ENCODE measurements at places on chromosomes 16 and 17.

DNA sequence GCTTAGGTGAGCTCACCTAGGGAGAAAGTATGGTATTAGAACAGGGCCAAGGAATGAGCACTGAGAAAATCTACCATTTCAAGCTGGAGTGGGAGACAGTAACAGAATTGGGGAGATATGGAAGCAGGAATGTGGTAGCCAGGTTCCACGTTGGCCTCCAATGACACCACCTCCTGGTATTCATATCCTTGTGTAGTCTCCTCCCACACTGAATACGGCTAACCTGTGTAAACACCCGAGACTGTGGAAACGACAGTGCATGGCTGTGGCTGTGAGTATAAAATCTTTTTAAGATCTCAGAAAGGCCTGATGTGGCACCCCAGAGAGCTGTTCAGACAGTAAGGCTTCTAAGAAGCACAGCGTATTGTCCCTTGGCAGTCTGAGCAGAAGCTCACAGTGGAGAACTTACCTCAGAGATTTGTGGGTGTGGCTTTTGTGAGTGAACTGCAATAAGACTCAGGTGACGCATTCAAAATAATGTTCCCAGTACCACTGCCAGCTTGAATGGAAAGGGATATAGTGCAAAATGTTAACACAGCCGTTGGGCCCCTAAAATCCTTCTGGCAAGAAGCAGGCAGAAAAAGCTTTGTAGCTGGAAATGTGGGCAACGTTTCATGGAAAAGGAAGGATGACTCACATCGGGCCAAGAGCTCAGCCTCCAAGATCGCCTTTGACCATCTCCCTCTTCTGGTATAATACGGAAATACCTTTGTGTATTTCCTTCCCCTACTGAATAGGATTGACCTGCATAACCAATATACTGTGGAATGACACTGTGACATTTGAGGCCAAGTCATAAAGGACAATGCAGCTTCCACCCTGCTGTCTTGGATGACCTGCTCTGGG, 14.4 kb downstream of the SDR42E1 start:
- DNase-seq = no peak

DNA sequence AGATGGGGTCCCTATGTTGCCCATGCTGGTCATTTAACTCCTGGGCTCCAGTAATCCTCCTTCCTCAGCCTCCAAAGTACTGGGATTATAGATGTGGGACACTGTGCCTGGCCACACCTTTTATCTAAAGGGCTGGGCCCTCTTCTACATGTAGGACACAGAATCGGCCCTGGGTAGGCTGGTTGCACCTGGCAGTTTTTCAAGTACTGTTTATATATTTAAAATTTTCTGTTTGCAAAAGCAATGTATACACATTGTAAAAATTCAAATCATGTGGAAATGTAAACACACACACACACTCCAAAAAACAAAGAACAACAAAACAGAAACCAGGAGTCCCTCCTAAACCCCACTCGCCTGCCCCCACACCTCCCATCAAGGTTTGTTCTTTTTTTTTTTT, 28.1 kb upstream of the SIAH1 start:
- no peak for DNase-seq

GRCh38 chr16:9602189-9602588, 510.7 kb downstream of the HAPSTR1 start:
- peak; percentile 17 for DNase-seq

- DNase-seq = no peak
Measured at GRCh38 chr17:6101706-6102105, 31.5 kb downstream of the WSCD1 start.

DNA sequence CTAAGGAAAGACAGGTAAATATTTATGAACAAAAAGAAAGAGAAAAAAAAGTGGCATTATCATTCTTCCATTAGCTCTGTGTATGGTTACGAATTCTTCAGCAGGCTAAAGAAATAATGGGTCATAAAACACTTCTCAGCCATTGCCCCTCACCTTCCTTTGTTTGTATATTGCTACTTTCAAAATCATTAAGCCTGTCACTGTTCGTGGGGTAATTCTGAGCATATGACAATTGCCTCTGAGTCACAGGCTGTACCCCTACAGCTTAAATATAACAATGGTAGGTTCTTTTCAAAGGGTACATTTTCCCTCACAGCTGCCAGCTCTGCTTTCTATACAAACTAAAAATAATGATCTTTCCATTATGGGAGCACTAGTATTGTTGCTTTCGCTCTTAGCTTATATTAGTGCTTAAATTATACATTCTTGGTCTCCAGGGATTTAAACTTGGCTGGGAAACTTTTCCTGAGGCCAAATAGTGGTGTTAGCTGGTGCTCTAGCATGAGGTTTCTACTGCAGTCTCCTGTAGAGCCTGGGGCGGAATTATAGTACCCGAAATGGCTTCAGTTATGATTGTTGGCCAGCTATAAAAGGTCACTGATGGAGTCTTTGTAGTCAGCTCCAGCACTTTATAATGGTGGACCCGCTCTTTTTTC, 74.7 kb upstream of the CDH11 start:
- no peak for DNase-seq

- DNase-seq = no peak
Measured at GRCh38 chr16:88568710-88569613, 1.2 kb upstream of the ZC3H18 start.

DNA sequence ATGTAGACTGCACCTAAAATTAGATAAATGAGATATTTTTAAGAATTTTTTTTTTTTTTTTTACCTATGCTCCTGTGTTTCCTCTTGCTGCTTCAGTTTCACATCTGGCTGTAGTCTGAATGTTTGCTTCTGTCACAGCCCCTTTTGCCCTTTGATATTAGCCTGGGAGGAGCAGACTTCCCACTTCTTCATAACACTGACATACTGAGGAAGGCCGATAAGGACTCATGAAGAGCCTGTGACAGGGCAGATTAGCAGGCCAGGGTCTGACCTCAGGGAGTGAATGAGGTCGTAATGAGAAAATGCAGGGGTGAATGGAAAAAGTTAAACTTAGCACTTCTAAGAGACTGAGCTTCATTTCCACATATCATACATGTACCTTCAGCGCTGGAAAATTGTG, at the start of gene SLFN14:
SLFN14 (minus strand) TSS at position 117 of the 400 bp plus-strand sequence. CDS start 2,757 bp downstream, outside the sequence.
- no peak for DNase-seq

DNA sequence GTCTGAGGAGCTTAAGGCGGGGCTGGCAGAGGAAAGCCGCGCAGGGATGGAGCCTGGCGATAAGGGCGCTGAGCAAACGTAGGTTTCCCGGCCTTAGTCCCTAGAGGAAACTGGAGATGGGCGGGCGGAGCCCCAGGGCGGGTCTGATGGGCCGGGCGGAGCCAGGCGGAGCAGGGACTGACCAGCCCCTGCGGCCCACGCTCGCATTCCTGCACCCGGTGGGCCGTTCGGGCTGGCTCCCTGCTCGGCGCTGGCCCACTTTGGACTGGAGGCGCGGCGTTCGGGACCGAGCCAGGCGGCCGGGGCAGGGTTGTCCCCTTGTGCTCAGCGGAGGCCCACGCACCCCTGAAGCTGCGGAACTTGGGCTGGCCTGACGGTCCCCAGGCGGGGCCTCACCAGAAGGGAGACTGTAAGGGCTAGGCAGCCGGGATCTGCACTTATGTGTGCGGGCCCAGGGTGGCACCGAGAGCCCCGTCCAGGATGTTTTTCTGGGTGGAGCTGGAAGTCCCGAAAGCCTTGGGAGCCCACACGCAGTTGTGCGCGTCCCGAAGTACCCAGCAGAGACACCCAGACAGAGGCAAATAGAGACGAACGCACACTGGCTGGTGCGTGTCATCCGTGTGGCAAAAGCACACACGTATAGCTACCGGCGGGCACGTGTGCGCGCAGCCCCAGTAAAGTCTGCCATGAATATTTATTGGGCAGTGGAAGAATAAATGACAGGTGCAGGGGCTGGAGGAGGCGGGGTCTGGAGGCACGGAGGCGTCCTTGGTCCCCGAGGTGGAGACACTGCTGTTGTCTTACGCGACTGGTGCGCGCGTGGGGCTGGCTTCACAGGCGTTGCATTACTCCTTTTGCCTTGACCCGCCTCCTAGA, 1.4 kb downstream of the PYDC1 start:
- DNase-seq = peak; percentile 61

DNA sequence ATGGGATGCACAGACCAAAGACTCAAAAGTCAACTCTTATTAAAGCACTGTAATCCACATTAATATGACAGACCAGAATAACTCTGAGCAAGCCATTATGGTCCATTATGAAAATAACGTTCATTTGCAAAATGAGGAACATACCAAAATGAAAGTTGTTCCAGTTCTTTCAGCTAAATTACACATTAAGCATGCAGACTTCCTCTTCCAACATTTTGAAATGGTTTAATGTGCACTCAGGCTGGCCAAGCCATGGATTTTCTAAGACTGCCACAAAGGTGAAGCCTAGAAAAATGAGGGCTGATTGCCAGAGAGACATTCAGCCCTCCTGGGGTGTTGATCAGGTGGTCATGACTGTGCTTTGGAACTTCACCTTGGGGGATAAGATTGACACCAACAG, 56.7 kb upstream of the NOG start:
- DNase-seq = no peak

GRCh38 chr17:3771140-3771539, 29.8 kb downstream of the ITGAE start:
- DNase-seq = peak; percentile 41

DNA sequence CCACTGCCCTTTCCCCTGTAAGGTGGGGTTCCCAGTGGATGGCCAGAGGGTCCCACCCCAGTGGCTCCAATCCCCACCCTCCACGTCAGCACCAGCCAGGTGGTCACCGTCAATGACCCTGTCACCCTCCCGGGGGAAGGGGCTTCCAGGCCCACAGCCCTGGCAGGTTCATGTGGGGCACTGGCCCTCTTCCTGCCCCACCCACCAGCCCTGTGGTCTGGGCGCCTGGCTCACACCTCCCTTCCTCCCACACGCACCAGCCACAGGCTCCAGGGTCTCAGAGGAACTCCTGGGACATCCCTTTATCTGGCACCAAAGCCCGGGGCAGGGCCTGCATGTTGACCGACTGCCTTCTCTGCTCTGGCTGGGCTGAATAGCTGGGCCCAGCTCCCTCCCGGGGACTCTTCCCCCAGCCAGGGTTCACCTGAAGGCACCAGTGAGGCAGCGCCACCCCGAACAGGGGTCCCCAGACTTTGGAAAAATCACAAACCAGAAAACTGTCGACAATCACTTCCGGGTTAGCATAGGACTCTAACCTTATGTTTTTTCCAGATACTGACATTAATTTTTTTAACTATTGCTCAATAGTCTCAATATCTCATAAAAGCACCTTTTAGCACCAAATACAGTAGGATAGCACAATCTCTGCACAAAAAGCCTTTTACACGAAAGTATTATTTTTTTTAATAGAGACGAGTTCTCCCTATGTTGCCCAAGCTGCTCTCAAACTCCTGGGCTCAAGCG, 21.9 kb upstream of the ZC3H18 start:
- DNase-seq = no peak

DNA sequence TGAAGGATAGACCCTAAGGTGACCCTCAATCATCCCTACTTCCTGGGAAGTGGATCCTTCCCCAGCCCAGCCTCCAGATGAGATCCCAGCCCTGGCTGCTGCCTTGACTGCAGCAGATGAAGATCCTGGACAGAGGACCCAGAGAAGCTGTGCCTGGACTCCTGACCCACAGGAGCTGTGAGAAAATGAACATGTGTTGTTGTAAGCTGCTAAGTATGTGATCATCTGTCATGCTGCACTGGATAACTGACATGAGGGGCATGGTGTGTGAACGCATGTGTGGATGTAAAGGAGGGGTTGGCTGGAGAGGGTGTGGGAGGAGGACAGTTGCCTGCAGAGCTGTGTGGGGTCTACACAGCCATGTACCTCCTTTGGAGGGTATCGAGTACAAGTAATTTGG, 69.3 kb downstream of the SLC5A11 start:
- no peak for DNase-seq

DNA sequence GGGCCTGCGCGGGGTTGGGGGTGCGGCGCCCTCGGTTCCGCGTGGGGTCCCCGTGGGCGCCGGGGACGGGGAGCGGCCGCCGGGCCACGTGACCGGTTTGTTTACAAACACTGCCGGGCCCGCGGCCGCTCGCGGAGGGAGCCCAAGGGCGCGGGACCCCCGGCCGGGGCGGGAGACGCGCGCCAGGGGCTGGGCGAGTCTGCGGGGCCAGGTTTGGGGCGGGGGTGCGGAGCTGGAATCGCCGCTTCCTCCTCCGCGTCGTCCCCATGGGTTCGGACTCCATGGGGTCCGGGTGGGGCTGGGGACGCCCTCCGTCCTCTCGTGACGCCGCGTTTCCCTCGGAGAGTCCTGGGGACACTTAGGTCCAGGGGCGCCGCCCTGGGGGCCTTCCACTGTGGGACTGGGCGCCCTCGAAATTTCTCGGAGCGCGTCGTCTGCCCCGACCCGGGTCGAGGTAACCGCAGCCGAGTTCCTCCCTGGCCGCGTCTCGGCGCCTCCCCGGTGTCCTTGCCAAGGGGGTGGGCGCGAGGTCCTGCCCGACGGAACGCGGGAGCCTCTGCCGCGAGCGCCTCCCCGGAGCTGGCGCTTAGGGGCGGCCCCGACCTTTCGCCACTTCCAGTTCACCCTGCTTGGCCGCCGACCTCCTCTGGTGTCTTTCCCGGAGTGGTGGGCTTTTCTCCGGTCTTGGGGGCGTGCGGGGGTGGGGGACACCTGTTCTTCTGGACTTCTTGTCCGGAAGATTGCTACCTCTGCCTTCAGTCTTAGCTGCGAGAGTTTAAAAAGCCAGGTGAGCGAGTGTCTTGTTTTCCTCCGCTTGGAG, 684 bp downstream of the YPEL2 start:
- DNase-seq = peak; percentile 56

- DNase-seq = no peak
Measured at GRCh38 chr16:23114131-23114904, 34.9 kb downstream of the USP31 start.

DNA sequence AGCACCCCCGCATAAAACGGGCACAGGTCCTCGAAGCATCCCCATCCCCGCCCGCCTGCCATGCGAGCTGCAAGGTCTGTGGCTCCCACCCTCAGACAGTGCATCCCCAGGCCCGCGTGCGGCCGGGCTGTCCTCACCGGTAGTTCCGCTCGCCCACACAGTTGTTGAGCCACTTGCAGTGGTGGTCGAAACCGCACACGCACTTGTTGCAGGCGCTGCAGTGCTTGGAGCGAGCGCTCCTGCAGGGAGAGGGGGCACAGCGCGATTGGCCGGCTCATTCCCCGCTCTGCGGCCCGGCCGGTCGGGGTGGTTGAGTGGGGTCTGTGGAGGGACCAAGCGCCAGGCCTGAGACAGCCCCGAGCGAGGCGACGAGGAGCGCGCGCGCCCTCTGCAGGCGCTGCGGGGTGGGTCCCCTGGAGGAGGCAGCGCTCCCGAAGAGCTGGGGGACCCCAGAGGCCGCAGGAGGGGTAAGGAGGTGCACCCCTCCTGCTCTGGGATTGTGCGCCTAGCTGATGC, 6.0 kb upstream of the TPPP3 start:
- DNase-seq = peak; percentile 90

GRCh38 chr17:7557775-7558543, 591 bp upstream of the TNFSF13 start:
- peak; percentile 66 for DNase-seq

- DNase-seq = no peak
Measured at GRCh38 chr17:58291246-58291645, 10.5 kb upstream of the MPO start.

DNA sequence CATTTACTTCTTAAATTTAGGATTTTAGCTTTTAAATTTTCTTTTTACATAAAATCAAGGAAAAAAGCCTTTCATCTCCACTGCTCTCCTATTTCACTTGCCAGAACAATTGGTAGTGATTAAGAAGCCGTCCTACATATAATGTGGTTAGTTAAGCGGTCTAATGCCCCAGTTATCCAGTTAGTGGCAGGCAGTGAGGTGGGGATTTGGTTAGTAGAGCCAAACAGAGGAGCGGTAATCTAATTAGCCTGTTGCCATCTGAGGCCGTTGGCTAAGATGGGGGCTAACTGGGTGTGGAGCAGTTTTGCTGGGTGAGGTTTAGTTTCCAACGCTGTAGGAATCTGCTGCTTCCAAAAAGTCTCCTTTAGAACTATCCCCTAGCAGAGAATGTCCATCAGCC, 22.4 kb downstream of the SNX11 start:
- no peak for DNase-seq

- no peak for DNase-seq
Measured at GRCh38 chr16:82187829-82188228, 17.8 kb upstream of the MPHOSPH6 start.

Measured in eye (tissue), 1 donor.